Motor neuron (in vitro differentiated cells): ENCODE measurements at places on chromosomes 12 and 14.
A peak's percentile ranks its signal among the peaks of the same experiment; 100 is the strongest.

DNA sequence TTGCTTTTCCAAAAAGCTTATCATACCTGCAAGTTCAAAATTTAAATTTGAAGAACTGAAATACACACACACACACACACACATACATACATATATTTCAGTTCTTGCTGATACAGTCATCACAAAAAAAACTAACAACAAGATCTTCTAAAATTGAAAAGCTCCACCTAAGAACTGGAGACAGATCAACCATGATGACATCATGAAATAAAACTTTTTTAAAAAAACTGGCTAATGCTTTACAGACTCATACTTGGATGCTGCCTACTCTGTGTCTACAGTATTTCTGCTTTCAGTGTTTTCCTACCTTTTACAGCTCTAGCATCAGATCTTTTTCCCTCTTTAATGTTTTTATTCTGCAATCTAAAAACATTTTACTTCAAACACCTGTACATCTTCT lies 261.4 kb downstream of the DIO2 start:
- no peak for ATAC-seq

GRCh38 chr12:63325757-63326156 lies 174.8 kb upstream of the AVPR1A start:
- ATAC-seq = no peak

DNA sequence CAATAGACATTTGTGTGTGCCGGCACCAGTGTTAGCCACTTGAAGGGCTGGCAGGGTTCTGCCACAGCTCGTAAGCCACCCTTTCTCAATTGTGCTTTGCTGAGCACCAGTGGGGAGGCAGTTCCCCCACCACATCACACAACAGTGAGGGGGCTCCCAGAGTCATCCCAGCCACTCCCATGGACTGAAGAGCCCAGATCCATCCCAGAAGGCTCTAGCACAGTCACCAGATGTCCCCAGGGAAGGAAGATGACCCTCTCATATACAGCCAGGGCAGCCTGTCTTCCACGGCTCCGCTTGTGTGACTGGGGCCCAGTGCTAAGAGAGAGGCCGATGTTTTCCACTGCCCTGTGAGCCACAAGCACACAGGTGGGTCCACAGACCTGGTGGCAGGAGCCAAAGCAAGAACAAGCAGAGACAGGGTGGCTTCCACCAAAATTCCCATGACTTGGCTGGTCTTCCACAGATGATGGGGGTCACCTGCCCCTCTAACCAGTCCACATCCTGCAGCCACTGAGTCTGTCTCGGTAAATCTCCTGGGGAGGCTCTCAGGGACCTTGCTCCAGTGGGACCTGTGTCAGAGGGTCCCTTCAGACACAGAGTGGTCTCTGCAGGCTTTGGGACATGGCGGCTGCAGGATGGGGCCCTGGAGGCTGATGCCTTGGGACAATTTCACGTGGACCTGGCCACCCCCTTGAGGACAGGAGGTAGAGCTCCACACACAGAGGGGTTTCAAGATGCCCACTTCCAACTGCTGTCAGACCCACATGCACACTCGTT lies 71.9 kb upstream of the DDX11 start:
- ATAC-seq = no peak

GRCh38 chr12:71947645-71948105 lies 9.0 kb downstream of the TPH2 start:
- peak; percentile 95 for ATAC-seq

- ATAC-seq = peak; percentile 55
These were observed 386 bp downstream of the HDAC7 start for GRCh38 chr12:47819138-47819895.

GRCh38 chr12:58378028-58378427 lies 436.7 kb downstream of the ATP23 start:
- no peak for ATAC-seq

GRCh38 chr12:112182499-112182898 lies 57.1 kb downstream of the TRAFD1 start:
- no peak for ATAC-seq

DNA sequence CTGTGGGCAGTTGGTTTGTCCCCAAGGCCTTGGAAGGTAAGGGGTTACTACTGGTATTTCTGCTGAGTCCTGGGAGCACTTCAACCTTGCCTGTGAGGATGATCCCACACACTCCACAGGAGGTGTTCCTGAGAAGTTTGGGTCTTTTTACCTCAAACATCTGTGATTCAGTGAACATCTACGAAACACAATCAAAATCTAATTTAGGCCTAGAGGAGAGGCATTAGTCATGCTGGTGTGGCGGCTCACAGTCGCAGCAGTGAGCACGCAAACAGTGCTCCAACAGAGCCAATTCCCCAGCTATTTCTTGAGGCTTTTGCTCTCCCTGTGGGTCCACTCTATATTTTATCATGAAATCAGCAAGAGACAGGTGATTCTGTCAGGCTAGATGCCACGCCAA lies 107.6 kb downstream of the APAF1 start:
- ATAC-seq = no peak

GRCh38 chr12:68913682-68914081 lies 19.3 kb downstream of the CPM start:
- no peak for ATAC-seq

- no peak for ATAC-seq
These were observed 182.2 kb upstream of the SFSWAP start for GRCh38 chr12:131528667-131529066.

DNA sequence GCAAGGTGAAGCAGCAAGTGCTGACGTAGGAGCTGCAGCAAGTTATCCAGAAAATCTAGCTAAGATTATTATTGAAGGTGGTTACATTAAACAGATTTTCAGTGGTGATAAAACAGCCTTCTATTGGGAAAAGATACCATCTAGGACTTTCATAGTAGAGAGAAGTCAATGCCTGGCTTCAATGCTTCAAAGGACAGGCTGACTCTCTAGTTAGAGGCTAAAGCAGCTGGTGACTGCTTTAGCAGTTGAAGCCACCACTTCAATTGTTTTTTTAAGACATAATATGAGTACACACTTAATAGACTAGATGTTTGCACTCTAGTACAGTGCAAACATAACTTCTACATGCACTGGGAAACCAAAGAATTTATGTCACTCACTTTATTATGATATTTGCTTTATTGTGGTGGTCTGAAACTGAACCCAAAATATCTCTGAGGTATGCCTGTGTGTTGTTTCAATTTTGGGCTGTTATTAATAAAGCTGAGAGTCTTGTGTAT lies 1026.9 kb upstream of the FOXG1 start:
- ATAC-seq = no peak

DNA sequence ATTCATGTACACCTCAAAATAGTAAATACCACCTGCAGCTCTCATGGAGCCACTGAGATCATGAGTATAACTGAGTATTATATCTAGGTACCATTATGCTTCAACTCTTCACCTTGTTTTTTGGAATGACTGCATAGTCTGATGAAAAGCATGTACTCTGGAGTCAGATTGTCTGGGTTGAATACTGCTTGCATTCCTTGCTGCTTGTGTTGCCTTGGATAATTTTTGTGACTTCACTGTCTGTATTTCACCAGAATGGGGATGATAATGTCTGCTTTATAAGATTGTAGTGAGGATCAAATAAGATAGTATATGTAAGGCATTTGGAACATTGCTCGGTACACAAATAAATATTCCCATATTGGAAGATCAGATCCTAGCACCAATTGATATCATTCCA lies 54.2 kb downstream of the SUSD6 start:
- no peak for ATAC-seq
